Inflammatory macrophage treated with lipopolysaccharide for 4 hours (primary cell): ENCODE measurements at places on chromosomes 16 and 17.
A peak's percentile ranks its signal among the peaks of the same experiment; 100 is the strongest.

DNA sequence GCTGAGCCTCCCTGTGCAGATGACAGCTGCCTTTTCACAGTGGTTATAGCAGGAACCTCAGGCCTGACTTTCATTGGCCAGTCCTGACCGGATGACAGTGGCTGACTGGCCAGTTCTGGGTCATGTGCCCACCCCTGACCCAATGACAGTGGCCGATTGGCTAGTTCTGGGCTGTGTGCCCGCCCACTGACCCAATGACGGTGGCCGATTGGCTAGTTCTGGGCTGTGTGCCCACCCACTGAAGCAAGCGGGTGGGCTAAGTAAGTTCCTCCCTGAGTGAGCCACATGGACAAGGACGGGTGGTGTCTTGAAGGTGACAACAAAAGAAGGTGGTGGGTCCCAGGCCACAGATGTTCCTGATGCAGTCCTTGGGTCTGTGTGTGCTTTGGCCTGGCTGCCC, 9.5 kb downstream of the DEF8 start:
- DNase-seq = peak; percentile 86

DNA sequence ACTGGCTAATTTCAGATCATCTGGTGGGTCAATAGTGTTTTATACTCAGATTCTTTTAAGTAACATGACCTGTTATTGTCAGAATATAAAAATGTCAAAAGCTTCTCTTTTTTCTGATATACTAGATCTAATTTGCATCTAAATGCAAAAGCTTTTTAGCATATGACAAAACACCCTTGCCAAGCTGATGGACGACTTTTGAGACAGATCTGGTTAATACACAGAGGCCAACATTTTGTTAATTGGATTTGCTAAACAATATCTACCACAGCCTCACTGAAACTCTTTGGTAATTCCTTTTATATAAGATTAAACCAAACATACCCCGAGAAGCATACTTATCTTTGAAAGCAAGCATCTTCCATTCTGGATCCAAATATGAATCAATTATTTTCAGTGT, 10.3 kb upstream of the NOL11 start:
- DNase-seq = no peak

- DNase-seq = no peak
Measured at GRCh38 chr17:36668824-36669223, 67.4 kb downstream of the MRM1 start.

- DNase-seq = no peak
Measured at GRCh38 chr16:21701271-21701670, 37.5 kb downstream of the OTOA start.

DNA sequence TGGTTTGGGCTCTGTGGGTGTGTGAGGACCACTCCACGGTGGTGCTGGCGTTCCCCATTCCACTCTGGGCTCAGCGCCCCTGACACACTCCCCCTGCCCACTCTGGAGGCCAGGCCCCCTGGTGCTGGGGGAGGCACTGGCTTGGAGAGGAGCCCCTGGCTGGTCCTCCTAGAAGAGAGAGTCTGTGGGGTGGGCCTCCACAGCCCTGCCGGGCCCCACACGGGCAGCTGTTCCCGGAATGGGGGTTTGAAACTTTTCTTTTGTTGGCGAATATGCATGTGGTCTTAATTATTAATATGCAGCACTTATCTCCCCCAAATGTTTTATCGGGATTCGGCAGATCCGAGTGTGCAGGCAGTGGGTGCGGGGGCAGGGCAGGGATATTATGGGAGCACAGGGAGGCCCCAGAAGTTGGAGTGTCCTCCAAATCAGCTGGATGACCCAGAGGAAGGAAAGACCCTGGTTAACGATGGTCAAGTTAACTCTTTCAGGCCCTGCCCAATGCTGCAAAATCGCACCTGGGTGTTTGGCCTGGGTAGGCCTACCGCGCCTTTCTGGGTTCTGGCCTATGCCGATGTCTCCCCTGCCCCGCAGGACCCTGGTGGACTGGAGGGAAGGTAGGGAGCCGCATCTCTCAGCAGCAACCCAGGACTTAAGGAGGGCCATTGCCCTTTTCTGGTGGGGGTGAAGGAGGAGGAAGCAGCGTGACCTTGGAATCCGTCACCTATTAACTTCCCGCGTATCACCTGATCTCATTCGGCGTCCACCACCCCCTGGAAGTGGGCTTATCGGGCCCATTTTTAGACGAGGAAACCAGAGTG, 36.0 kb downstream of the TMEM235 start:
- no peak for DNase-seq

- no peak for DNase-seq
Measured at GRCh38 chr17:62888148-62888547, 77.9 kb upstream of the TANC2 start.

DNA sequence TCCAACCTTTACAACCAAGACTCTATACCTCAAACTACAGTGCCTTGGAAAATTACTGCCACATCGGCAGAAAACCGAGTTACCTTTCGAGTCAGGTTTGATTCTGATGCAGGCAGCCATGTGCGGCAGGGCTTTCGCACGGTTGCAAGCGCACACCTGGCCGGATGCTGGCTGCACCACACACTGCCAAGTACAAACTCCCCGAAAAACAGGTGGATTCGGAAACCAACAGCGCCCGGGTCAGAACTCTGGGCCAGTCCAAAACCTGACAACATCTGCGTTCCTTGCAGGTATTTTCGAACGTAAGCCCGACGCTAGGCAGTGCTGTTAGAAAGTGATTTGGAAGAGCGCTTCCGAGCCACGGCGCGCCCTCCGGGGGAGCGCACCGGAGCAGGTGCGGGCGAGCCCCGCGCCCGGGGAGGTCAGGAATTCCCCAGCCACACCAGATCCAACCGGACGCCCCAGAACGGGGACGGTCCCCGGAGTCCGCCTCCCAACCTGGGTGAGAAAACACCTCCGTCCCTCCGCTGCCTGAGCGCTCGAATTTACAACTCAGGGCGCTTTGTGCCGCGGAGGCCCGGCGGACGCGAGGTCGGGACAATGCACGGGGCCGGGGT, 1.2 kb downstream of the USP7 start:
- DNase-seq = no peak

GRCh38 chr16:751152-752006, 9.2 kb upstream of the MSLN start:
- DNase-seq = no peak

GRCh38 chr16:86222965-86223551, 287.3 kb upstream of the FOXF1 start:
- no peak for DNase-seq

DNA sequence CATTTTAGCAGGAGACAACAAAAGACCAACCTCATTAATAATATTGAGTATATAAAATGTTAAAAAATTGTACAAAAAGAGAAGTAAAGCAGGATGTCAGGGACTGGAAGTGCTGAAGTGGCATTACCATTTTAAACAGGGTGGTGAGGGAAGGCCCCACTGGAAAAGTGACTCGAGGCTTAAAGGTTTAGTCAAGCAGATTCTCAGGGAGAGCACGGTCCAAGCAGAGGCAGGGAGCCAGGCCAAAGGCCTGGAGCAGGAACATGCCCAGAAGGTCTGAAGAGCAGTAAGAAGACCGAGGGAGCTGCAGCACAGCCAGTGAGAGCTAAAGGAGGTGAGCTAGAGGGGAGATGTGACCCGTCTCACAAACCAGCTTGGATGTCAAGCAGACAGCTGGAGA, 7.6 kb downstream of the XPO6 start:
- no peak for DNase-seq

DNA sequence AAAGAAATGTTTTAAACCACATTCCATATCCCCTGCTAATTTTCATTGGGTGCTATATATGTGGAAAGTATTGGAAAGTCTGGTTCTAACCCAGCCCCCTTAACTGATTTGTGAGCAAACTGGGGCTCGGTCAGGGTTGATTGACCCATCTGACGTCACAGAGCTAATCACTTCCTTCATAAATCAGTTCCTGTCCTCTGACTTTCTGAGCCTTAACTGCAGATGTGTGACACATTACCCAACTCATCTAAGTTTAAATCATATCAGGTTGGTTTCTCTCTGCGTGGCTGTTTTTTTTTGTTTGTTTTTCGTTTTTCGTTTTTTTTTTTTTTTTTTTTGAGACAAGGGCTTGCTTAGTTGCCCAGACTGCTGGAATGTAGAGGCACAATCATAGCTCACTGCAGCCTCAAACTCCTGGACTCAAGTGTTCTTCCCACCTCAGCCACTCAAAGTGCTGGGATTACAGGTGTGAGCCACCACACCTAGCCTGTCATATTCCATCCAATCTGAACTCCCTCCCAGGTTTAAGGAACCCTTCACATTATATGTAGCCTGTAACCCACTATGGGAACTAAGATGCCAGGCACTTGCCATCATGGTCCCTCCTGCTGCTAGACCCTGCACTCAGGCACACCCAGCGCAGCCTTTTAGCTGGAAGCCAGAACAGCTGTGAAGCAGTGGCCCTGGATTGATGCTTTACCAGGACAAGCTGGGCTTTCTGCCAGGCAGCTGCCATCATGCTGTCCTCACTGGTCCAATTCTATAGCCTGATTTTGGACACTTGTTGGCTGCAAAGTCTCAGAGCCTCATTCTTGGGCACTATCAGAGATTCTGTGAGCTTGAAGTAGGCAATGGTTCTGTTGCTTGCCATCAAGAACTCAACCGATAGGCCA, 6.9 kb upstream of the BPTF start:
- DNase-seq = no peak

DNA sequence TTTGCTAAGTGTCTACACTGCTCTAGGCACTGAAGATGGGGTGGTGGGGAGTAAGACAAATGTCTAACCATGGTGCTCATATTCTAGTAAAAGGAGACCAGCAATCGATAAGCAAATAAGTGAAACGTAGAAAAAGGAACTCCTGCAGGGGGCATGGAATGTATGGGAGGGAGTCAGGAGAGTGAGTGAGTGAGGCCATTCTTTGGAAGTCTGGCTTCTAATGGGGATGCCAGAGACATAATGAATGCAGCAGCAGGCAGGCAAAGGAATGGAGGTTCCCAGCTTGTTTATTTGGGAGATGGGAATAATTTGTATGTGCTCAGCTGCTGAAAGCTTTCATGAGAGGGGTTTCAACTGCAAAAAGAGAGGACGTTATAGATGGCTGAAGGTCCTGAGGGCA, 216.4 kb upstream of the DYNLRB2 start:
- no peak for DNase-seq

GRCh38 chr16:71854369-71854948, 8.7 kb downstream of the ATXN1L start:
- no peak for DNase-seq

GRCh38 chr16:50844840-50845239, 103.0 kb downstream of the CYLD start:
- DNase-seq = no peak

GRCh38 chr16:60788631-60789030, 1247.6 kb downstream of the CDH8 start:
- no peak for DNase-seq

DNA sequence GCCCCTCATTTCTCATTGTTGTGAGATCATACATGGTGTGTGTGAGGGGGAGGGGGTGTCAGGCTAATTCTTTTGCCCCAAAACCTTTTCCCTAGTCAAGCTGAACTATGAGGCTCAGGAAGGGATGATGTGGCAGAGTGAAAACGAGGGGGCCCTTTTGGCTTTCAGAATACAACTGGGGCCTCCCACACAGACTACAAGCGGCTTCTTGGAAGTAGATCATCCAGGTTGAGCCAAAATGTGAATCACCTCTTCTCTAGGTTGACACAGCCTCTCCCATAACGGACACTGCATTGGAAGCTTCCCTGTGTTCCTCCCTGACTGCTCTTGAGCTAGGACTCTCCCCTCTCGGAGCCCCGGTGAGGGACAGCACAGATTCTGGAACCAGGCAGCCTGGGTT, 2.3 kb upstream of the ALKBH5 start:
- no peak for DNase-seq

- DNase-seq = no peak
Measured at GRCh38 chr17:75110234-75110937, 617 bp downstream of the ARMC7 start.

DNA sequence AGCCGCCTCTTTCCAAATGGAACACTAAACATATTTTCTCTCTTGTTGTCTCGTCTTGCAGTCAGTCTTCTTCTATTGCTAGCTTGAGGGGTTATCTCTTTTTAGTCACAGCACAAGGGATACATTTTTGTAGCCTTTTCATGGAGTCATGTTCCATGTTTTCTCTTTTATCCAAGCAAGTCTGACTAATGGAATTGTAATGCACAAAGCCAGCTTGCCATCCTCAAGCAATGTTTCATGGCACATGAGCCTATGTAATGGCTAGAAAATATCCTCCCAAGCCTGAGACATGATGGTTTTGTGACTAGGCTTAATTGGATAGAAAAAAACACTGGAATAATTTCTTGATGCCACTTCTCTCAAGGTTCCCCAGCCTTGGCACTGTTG, 414.6 kb upstream of the GOT2 start:
- no peak for DNase-seq

DNA sequence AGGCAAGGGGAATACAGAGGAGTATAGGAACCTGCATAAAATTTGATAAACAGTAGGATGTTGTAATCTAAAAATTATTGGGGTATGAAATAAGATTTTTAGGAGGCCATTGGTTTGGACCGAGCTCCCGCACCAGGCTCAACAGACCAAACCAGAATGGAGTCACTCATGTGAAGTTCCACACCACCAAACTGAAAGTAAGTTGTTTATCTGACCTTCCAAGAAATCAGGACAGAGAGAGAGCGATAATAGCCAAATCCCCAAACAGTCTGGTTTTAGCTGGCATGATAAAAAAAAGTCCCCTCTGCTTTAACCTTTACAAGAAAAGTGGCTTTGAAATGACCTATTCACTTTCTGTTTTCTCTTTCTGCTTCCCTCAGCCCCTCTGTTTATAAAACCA, 45.7 kb upstream of the SIAH1 start:
- no peak for DNase-seq

DNA sequence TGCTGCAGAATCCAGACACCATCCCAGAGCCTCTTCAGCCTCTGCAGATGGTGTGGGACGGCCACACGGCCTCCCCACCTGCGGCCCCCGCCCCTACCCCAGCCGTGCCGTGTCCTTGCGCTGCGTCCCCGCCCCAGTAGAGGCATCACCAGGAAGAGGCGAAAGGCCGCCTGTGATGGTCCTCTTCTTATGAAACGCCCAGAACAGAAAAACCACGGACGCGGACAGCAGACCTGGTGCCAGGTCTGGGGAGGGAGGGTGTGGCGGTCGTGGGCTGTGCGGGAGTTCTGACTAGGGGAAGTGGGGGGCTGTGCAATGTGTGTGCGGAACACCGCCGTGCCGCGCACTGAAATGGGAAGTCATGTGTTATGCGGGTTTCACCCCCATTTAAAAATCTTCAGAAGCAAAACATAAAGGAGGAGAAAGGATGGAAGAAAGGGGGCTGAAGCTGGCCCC, 25.5 kb downstream of the ACSF3 start:
- DNase-seq = no peak

DNA sequence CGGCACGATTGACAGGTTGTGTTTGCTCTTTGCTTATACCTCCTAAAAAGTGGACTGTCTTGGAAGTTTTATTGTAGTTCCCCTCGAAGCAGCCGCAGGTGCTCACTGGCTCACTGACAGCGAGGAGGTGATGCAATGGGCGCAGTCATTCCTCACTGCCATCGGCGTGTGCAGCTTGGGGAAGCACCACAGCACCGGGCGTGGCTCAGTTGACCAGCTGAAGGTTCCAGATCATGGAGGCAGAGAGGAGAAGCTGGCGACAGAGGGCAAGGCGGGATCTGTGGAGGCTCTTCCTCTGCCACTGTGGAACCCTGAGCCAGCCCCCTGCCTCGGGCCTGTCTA, 72.1 kb upstream of the TNRC6C start:
- DNase-seq = peak; percentile 87
